Activated CD8-positive, alpha-beta memory T cell treated with anti-CD3 and anti-CD28 coated beads for 4 hours (primary cell): ENCODE measurements at places on chromosomes 12 and 14.
A peak's percentile ranks its signal among the peaks of the same experiment; 100 is the strongest.

DNA sequence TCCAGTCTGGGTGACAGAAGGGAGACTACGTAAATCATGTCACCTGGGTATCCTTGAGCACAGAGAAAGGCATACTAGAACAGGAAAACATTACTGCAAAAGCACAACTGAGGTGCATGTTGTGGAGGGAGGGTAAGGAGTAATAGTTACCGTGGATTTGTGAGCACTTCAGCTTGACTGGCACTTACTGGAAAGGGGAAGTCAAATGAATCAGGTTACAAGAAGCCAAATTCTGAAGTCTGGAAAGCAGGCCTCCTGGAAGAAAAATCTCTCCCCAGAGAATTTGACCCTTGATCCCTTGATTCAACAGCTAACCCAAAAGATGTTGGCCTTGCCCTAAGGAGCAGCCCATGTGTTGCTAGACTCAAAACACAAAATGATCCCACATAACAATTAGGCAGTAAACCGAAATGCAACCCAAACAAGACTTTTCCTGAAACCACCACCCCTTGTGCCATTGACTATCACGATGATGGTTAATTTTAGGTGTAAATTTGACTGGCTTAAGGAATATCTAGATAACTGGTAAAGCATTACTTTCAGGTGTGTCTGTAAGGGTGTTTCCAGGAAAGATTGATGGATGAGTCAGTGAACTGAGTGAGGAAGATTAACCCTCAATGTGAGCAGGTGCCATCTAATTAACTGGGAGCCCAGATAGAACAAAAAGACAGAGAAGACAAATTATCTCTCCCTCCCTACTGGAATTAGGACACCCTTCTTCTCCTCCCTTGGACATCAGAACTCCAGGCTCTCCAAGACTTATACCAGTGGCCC lies 108.8 kb downstream of the SLC25A21 start:
- DNase-seq: no peak

GRCh38 chr14:59265808-59266207 lies 77.3 kb downstream of the DAAM1 start:
- DNase-seq: no peak

DNA sequence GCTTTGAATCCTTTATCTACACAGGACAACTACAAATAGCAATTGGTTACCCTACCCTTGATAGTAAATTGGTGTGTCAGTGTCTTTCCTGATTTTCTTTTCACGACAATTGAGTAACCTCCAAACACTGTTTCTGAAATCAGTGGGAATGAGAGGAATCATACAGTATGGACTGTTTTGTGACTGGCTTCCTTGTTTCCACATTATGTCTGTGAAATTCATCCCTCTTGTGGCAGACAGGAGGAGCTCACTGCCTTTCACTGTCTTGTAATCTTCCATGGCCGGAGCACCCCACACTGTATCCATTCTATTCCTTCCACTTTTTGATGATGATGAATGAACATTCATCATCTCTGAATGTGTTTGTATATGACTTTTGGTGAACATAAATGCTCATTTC lies 164.0 kb upstream of the PZP start:
- DNase-seq: no peak

GRCh38 chr12:11771356-11771755 lies 121.9 kb downstream of the ETV6 start:
- DNase-seq: no peak

DNA sequence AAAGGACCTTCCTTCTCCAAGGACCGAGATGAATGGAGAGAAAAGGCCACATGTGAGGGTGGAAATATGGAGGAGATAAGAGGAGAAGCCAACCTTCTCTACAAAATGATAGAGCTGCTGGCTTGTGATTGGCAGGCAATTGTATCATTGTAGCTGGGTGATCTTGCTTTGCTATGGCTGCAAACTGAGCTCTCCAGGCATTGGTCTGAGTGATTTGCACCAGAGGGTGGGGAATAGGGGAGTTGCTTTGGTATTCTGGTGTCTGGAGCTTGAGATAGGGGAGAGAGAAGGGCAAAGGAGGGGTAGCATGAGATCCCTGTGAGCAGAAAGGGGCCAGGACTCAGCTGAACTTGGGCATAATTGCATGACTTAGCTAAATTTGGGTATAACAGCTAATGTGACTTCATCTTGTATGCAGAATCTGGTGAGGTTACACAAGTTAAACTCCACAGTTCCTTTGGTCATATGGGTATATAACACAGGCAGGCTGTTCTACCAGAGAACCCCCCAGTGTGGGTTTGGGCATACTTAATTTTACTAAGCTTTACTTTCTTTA lies 72.0 kb downstream of the FOS start:
- DNase-seq: no peak

DNA sequence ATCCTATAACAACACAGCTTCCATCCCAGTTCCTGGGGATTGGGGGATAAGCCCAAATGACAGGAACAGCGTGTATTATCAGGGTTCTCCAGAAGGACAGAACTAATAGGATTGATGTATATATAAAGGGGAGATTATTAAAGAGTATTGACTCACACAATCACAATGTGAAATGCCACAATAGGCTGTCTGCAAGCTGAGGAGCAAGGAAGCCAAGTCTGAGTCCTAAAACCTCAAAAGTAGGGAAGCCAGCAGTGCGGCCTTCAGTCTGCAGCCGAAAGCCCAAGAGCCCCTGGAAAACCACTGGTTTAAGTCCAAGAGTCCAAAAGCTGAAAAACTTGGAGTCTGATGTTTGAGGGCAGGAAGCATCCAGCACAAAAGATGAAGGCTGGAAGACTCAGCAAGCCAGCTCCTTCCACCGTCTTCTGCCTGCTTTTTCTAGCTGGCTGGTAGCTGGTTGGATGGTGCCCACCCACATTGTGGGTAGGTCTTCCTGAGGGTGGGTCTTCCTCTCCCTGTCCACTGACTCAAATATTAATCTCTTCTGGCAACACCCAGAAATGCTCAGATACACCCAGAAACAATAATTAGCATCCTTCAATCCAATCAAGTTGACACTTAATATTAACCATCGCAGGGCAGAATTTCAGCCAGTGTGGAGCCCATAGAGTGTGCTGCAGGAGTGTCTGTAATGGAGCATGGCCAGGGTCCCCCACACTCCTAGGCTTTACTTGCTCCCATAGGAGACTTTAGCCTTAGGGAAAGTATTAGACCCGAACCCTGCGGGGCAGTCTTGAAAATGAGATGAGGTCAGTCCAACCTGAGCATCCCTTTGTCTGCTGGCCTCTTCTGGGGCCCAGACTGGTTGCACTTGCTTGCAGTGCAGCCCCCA lies 111.1 kb downstream of the SINHCAF start:
- no peak for DNase-seq

DNA sequence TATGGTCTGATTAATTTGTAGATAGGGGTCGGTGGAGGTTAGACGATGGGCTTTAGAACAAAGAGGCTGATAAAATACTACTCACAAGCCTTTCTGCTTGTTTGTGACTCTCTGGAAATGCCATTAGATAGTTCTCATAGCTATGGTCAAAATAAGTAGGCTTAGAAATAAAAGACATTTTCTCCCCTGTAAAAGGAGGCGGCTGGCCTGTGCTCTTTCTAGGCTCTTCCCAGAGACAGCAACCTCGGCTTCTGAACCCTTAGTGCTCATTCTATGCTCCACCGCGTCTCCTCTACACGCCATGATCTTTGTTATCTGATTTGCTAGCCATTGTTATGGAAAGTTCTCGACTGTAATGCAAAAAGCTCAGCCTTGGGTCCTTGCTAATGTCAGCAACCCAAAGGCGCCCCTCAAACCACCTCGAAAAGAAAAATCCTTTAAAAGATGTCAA lies 64.5 kb downstream of the CRADD start:
- DNase-seq: no peak

GRCh38 chr12:55717011-55718007 lies 1.5 kb downstream of the BLOC1S1 start:
- DNase-seq: no peak

GRCh38 chr14:94364037-94364436 lies 24.4 kb downstream of the SERPINA1 start:
- no peak for DNase-seq

GRCh38 chr12:101939856-101940265 lies 62.5 kb downstream of the DRAM1 start:
- DNase-seq: peak; percentile 33

- no peak for DNase-seq
Observed at GRCh38 chr12:68319988-68320623, 12.1 kb downstream of the MDM1 start.

DNA sequence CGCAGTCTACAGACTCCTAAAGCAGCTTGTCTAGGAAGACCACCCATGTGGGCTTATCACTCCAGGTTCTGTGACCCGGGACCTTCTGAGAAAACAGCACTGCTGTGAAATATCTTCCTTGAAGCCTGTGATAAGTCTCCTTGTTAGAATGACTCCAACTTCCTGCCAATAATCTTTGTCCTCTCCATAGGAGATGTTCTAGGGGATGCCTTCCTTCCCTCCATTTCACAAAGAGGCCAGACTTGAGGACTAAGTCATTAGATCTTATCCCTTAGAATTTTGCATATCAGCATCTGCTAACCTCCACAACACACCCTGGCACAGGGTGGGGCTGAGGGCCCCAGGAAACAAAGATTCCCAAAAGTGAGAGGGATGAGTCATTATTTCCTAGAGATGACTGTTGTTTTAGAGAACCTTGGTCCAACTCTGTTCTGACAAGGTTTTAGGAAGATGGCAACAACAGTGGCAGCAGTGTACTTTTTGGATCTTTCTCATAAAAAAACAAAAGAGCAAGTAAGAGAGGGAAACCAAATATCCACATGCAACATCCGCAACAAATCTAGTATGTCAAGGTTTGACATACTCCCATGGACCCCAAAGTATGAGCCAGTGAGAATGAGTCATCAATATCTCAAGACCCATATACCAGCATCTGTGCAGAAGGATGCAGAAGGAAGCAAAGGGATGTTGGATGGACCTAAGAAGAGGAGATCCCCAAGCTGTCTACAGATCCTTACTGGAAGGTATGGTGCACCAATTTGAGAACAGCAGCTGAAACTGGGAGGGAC lies 6.0 kb downstream of the LTB4R start:
- no peak for DNase-seq

GRCh38 chr12:57127726-57128518 lies at the start of gene LRP1:
Gene LRP1, plus strand, starts transcription at chr12:57128483. Its CDS starts 482 bp downstream, at chr12:57128965.
- peak; percentile 64 for DNase-seq

GRCh38 chr12:114638790-114639435 lies 45.1 kb downstream of the TBX3 start:
- DNase-seq: no peak

DNA sequence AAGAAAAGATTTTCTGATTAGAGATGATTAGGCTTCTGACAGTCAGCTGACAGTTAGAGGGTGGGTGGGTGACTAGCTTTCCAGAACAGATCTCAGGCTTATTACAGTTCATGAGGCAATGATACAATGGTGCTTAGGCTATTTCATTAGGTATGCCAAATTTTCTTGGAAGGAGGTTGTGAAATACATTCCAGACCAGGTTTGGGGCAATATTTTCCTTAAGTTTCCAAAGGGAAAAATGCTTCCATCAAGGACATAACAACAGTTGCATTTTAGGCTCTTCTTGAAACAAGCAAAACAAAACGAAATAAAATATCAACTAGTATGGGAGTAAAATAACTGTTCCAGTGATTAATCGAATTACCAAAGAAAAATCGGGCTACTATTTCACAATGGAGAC lies 59.3 kb upstream of the CNTN1 start:
- no peak for DNase-seq

- DNase-seq: no peak
Observed at GRCh38 chr14:83893447-83893846, 1636.5 kb upstream of the FLRT2 start.

GRCh38 chr12:15701631-15702156 lies 87.5 kb downstream of the EPS8 start:
- DNase-seq: no peak

DNA sequence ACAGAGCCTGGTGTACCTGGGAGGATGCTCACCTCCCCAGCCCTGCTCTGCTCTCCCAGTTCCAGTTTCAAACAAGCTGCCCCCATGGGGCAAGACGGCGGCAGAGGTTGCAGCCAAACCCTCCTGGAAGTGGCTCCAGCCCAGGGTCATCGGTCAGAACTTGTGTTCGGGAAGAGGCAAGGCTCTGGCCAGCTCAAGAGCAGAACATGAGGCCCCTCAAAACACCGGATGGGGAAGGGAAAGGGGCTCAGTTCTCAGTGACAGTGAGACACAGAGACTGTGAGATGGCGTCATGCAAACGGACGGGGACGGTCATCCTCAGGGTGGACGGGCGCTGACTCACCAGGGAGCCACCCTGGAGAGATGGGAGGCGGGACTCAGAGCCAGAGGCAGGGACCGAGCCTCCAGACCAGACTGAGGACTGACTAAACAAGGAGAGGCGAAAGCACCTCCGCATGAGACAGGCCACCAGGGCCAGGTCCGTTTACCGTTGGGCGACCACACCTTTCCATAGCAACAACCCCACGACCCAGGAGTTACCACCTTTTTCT lies 63.9 kb upstream of the GALNT9 start:
- no peak for DNase-seq

DNA sequence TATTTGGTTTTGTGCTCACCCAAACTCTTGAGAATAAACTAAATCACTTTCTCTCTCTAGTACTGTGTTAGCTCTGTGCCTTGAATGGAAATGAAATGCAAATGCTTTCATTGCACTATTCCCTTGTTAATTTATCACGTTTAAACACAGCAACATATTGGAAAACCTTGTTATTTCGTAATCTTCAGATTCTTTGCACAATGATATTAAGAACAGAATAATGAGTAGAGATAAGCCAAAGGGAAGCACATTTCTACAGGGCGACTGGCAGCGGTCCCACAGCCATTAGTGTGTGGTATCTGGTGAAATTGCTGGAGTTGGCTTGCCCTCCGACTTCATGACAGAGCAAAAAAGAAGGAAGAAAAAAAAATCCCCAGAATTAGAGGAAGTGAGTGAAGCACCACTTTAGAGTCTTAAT lies 166.1 kb upstream of the E2F7 start:
- DNase-seq: no peak

DNA sequence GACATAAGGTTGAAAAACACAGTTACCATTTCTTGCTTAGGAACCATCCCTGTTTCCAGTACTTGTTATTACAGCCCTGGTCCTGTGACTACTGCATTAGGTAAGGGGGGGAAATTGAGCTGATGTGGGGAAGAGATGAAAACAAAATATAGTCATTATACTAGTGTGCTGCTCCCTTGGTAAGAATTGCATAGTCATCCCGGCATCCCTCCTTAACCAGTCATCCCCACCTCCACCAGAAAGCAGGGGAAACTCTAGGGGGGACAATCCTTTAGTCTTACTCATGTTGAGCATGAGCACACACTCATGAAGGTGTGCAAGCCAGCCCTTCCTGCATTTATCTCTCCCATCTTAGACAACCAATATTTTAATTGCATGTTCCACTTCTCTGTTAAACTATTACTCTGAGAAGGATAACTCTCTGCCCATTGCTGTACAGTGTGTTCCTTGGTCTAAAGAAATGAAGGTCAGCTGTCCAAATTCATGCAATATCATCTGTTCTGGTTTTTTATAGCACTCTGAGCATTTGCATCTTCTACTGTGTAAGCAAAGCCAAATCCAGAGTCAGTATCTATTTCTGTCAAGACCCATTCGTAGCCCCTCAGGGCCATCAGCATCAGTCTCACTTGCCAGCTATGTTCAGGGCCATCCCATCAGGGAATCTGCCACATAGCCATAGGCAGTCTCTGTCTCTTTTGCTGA lies 46.8 kb downstream of the TMEM30B start:
- no peak for DNase-seq
